Stimulated activated CD8-positive, alpha-beta memory T cell treated with anti-CD3 and anti-CD28 coated beads, Interleukin-15, amount 100 ng/mL, for 4 hours (primary cell): ENCODE measurements at places on chromosomes 16 and 17.

GRCh38 chr16:50478075-50478772 is 70.0 kb upstream of the NKD1 start:
- DNase-seq, result no peak

- DNase-seq, result no peak
These were observed 127.3 kb upstream of the MON1B start for GRCh38 chr16:77063676-77064016.

- DNase-seq, result no peak
These were observed 23.3 kb upstream of the CA10 start for GRCh38 chr17:52181782-52182181.

DNA sequence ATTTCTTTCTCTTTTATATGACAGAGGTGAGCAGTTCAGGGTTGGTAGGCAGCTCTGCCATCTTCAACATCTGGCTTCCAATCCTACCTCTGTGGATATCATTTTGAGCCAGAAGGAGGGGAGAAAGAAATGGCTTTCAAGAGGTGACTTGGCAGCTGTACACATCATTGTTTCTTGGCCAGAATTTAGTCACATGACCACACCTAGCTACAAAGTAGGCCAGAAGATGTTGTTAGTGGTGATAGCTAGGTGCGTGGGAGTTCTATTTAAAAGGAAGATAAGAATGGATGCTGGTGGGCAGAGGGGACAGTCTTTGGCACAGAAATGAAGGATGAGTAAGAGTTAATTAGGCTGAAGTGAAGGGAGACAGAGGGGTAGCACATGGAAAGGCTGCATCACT is 29.2 kb upstream of the MPHOSPH6 start:
- no peak for DNase-seq

- DNase-seq, result no peak
These were observed at the start of gene CES2 for GRCh38 chr16:66935314-66936011. Gene CES2 (plus strand): TSS chr16:66935516. CDS start chr16:66935636, 120 bp downstream.
